ENCODE measurements at places on chromosomes 13 and 19. TPM values are rescaled to one million over a fixed set of nuclear protein-coding genes. Genes with fewer than 3 reads are reported as not detected.

DNA sequence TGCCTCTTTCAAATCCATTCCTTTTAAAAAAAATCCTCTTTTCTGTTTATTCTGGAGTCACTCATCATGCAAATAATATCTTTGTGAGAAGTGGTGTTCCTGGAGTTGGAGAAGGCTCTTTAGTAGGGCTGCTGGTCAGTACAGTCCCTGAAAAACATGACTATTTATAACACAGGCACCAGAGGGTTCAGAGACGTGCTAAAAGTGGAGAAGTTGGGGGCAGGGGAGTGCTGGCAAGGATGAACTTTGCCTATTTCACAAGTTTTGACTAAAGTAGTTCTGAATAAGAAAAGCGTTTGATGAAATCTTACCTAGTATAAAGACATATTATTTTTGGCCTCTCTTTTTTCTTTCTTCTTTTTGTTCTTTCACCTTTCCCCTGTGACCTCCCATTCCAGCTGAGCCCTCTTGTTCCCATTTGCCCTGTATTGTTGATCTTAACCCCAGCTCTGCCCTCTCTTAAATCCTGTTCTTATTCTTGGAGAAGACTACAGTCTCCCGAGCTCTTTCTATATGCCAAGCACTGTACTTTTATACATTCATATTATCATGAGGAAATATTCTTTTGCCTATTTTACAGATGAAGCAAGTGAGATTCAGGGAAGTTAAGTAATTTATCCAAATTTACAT, 129.1 kb downstream of the TM9SF2 start:
- DNase-seq: no peak

DNA sequence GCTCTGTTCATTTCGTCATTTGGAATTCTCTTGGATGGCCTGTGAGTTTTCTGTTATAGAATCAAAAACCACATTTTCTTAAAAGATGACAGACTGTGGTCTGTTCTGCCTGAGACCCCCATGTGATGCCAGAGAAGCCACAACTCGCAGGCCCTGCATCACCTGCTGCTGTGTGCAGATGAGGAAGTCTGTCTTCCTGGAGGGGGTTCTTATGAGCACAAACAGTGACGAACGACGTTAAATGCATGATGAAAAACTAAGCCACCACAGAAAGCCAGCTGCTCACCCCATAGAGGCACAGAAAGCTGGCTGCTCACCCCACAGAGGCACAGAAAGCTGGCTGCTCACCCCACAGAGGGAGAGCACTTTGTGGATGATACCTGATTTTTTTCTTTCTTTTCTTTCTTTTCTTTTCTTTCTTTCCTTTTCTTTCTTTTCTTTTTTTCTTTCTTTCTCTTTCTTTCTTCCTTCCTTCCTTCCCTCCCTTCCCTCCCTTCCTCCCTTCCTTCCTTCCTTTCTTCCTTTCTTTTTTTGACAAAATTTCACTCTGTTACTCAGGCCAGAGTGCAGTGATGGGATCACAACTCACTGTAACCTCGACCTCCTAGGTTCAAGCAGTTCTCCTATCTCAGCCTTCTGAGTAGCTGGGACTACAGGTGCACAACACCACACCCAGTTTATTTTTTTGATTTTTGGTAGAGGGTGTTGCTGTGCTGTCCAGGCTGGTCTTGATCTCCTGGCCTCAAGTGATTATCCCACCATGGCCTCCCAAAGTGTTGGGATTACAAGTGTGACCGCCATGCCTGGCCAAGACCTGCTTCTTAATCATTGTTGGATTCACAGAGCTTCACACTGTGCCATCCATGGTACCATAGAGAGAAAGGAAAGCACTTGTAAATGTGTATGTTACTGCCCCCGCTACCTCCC, 1191.4 kb downstream of the UQCRFS1 start:
- DNase-seq: no peak

COG6 gene
- 63.9 TPM for total RNA-seq

PGLYRP1 gene
- total RNA-seq: not detected

Data from occipital lobe (tissue), 3 donors.